Retina (tissue), 1 donor: ENCODE measurements at places on chromosomes 11 and 22.
A peak's percentile ranks its signal among the peaks of the same experiment; 100 is the strongest.

GRCh38 chr11:14905104-14906033 is 13.3 kb upstream of the CYP2R1 start:
- DNase-seq = peak; percentile 88

- no peak for DNase-seq
Observed at GRCh38 chr22:41782316-41782715, 18.2 kb upstream of the CCDC134 start.

DNA sequence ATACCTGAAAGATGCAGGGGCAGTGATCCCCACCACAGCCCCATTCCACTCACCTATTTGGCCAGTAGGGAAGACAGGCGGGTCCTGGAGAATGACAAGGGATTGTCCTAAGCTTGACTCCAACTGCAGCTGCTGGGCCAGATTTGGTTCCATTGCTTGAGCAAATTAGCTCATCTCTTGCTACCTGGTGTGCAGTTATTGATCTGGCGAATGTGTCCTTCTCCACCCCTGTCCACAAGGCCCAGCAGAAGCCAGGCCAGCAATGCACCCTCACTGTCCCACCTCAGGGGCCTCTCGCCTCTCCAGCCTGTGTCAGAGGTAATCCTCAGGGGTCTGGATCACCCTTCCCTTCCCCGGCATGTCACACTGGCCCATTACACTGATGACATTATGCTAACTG is 23.3 kb downstream of the TSPAN32 start:
- DNase-seq = no peak

- DNase-seq = no peak
Observed at GRCh38 chr22:27766679-27767078, 34.9 kb downstream of the MN1 start.

- DNase-seq = peak; percentile 44
Observed at GRCh38 chr11:122319691-122320620, 203.9 kb upstream of the BLID start.

- DNase-seq = no peak
Observed at GRCh38 chr11:57935402-57936049, 88.2 kb upstream of the OR9Q1 start.

GRCh38 chr11:90775567-90776165 is 552.8 kb upstream of the CHORDC1 start:
- no peak for DNase-seq

DNA sequence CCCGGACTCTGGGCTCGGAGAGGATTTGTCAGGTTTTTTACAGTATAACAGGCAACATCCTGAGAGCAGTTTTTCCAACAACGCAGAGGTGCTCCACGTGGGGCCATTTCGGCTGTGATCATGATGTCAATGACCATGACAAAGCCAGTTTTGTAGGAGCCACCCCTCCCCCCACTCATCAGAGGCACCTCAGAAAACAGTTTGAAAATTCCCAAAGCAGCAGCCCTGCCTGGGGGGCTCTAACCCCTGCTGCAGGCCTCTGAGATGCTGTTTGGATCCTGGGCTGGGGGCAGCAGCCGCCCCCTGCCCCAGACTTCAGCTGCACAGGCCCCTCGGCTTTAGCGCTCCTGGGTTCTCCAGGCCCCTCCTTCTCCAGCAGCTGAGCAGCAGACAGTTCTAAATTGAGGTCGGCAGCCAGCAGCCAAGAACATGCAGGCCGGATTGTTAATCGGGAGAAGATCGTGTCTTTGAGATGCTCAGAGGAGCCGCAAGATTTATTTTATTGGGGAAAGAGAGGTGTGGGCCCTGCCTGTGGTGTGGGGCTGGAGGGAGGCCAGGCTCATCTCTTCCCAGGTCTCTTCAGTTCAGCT is 19.4 kb downstream of the NFAM1 start:
- DNase-seq = peak; percentile 84
